ENCODE measurements at places on chromosomes 13 and 19.

DNA sequence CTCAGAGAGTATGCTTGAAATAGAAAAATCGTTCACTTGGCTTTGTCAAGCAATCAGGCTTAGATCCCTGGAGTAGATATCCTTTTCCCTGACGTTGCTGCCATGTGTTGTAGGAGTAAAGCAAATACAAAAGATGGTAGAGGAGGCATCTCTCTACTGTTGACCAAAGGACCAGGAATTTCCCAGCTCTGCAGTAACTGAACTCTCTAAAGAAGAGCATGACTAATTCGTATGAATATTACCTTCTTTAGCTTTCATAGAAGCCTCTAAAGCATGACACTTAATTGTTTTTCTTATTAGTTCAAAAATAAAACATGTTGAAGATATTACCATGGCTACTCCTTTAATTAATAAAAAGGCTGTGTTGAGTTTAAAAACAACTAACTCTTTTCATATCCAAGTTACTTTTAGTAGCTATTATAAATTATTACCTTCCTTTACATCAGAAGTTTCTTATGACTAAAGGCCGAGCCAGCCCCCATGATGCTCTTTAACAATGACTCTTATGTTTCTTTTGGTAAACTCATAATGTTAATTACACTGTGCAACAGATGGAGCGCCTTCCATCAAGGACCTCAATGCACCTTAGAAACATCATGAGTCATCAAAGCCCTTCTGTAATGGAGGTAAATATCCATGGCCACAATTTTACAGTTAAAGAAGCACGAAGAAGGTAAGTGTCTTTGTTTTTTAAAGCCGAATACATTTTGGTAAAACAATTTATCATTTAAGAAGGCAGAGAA is 352.4 kb downstream of the KLF5 start:
- DNase-seq: no peak

GRCh38 chr19:55485439-55486011 is 537 bp downstream of the NAT14 start:
- DNase-seq: no peak

GRCh38 chr19:2820112-2820702 is 539 bp downstream of the ZNF554 start:
- no peak for DNase-seq

GRCh38 chr13:57629821-57630235 is 1.7 kb upstream of the PCDH17 start:
- DNase-seq: peak; percentile 88

DNA sequence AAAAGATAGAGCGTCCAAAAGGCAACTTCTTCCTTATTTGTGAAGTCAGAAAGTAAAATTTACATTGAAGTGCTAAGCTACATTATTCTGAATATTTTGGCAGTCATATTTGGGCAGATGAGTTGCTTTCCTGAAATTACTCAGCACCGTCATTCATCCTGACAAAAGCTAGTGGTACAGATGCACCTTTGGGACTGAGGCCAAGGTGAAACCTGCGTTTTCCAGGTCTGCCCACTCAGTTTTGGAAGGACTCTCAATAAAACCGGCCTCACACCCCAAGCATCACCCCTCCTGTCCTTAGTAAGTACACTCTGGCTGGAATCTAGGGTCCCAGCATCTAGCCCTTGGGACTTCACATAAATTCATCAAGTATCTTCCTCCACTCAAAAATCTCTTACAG is 187.5 kb downstream of the TM9SF2 start:
- DNase-seq: no peak

DNA sequence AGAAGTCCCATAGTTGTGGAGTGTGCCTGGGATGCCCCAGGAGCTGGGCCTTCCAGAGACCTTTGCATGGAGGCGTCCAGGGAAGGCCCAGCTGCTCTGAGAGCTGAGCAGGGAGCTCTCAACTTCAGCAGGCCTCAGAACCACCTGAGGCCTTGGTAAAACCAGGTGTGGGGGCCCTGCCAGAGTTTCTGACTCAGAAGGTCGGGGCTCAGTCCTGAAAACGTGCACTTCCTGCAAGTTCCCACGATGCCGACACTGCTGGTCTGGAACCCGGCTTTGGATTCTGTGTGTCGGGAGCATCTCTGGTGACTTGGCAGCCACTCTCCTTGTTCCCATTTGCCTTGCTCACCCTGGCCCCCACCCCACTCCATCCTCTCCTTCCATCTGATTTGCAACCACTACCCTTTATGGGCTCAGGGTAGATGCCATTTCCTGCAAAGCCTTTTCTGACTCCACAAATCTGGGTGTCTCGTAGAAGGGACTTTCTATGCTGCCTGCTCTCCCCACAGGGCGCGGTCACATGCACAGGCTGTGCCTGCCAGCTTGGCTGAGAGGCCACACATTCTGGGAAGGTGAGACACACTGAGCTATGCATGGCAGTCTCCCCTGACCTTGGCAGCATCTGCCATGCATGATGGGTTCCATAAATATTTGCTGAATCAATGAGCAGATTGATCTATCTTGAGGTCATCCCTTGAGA is 244.7 kb downstream of the COL4A1 start:
- DNase-seq: no peak

- DNase-seq: no peak
Measured at GRCh38 chr19:48476176-48476575, 7.0 kb downstream of the CYTH2 start.

- no peak for DNase-seq
Measured at GRCh38 chr19:2083174-2083854, 12.8 kb downstream of the MOB3A start.

GRCh38 chr13:42547612-42548011 is 26.3 kb upstream of the TNFSF11 start:
- DNase-seq: no peak

- DNase-seq: no peak
Measured at GRCh38 chr13:94268661-94269060, 210.8 kb downstream of the DCT start.

DNA sequence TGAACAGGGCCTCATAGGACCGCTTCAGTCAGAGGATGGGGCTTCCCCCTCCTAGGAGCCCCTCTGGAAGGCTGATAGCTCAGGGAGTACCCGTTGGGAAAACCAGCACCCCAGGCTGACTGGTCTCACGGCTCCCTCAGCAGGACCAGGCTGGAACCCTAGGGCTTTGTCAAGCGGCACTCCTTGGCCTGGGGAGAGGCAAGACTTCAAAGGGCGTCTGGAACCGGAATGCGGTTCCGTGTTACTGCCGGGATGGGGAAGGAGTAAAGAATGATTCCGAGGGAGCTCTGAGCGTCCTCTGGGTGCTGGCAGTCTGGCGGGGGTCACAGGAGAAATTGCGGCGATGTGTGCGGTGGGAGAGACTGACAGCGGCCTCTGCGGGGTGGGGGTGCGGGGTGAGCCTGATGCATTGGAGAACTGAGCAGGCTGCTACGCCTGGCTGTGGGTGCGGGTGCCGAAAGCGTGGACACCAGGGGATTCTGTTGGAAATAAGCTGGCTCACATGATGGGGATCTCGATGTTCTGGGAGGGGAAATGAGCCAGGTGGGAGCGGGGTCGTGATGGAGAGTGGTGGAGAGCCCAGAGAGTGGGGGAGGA is 1.9 kb downstream of the COX6B2 start:
- no peak for DNase-seq

DNA sequence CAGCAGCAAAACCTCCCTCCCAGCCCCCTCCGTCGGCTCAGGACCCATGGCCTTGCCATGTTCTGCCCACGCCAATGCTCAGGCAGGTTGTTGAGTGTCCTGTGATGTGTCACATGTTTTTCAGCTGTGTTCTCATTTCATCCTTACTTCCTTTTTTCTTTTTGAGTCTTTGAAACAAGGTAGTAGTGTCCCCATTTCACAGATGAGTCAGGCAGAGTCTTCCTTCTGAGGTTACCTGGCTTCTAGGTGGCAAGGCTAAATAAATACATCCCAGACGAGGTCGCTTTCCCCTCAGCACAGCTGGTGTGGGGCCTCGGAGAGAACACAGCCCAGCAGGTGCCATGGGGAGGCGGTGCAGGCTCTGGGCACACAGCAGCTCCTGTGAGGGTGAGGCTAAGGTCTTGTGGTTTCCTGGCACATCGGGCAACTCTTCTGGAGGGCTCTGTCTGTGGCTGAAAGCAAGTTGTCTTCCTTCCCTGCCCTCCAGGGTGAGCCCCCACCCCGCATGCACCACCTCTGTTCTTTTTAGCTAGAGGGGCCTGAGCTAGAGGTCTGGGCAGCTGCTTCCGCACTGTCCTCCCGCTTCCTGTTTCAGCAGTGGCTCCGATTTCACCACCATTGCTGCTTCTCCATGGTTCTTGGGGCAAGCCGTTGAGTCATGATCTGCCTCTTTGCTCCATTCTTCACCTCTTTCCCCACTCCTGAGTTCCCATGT is 15.1 kb downstream of the PRAM1 start:
- DNase-seq: no peak

GRCh38 chr13:27374126-27374613 is 50.2 kb upstream of the GTF3A start:
- no peak for DNase-seq

DNA sequence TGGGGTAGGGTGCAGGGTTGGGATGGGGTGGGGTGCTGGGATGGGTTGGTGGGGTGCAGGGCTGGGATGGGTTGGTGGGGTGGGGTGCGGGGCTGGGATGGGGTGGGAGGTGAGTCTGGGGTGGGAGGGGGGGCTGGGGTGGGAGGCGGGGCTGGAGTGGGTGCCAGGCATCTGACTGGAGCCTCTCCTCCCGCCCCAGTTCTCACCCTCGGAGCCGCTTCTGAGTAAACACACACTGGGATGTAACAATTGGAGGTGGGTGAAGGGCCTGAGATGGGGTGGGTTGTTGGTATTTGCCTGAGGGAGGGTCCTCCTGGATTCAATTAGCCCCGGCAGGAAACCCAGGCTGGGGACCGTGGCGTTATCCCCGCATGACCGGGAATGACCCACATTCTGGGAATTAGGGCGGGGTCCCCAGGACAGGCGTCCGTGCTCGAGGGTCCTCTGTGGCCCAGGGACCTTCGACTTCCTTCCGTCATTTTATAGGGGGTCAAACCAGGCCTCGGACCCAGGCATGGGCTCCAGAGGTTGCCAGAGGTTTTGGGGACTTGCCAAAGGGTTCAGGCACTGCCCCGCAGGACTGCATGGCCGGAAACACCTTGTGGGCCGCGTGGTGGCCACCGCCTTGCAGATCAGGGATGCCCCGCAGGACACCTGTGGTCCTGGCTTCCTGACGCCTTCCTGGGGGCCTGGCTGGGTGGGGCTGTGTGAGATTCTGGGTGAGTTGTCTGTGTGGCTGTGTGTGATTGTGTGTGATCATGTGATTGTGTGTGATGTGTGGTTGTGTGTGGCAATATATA is 1.4 kb downstream of the TMPRSS9 start:
- DNase-seq: no peak

DNA sequence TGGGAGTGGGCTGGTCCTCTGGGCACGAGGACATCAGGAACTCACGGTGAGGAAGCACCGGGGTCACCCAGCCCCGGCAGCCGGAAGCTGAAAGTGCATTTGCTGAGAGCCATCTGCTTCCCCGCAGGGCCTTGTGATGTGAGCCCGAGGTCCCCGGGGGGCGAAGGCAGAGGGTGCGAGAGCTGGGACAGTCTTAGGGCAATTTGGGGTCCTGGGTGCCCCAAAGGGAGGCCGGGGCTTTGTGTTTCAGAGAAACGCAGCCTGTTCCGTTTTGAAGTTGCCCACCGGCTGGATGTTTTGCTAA is 4.8 kb downstream of the F2RL3 start:
- DNase-seq: no peak

- DNase-seq: no peak
Measured at GRCh38 chr13:52003541-52003940, 7.7 kb downstream of the ATP7B start.
